Fibroblast of lung (primary cell): ENCODE measurements at places on chromosomes 6 and 20. TPM values are rescaled to one million over a fixed set of nuclear protein-coding genes. Genes with fewer than 3 reads are reported as not detected.

DNA sequence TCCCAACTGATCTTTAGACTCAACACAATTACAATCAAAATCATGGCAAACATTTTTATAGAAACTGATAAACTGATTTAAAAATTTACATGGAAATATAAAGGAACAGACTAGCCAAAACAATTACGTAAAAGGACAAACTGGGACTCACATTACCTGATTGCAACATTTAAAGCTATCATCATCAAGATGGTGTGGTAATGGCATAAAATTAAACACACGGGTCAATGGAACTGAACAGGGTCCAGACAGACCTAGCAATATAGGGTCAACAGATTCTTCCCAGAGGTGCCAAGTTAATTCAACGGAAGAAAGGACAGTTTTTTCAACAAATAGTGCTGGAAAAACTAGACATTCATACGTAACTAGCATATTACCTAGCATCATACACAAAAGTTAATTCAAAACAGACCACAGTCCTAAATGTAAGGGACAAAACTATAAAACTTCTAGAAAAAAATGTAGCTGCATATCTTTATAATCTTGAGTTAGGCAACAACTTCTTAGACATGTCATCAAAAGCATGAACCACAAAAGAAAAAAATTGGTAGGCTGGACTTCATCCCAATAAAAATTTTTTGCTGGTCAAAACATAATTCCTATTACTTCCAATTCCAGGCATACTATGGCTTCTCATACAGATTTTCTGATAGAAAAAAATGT, 147.4 kb upstream of the BEND6 start:
- peaks cover 26% of the 10 kb centered on the region for H3K4me1 ChIP-seq
- peak; percentile 37 for DNase-seq
- H3K36me3 ChIP-seq: no peaks in the 10 kb centered on the region
- H3K27ac ChIP-seq: no peak overlapping the region

- DNase-seq: no peak
- no peaks in the 10 kb centered on the region for H3K36me3 ChIP-seq
- H3K27me3 ChIP-seq: peaks cover 3% of the 10 kb centered on the region
- no peak overlapping the region for H3K27ac ChIP-seq
Measured at GRCh38 chr6:100415768-100416167, 49.0 kb downstream of the SIM1 start.

- H3K4me3 ChIP-seq: no peak overlapping the region
- DNase-seq: no peak
- no peak overlapping the region for H3K27ac ChIP-seq
Measured at GRCh38 chr20:8213270-8213669, 81.2 kb downstream of the PLCB1 start.

Gene KLHDC3
- total RNA-seq: 54.5 and 72.2 TPM in 2 replicates

DNA sequence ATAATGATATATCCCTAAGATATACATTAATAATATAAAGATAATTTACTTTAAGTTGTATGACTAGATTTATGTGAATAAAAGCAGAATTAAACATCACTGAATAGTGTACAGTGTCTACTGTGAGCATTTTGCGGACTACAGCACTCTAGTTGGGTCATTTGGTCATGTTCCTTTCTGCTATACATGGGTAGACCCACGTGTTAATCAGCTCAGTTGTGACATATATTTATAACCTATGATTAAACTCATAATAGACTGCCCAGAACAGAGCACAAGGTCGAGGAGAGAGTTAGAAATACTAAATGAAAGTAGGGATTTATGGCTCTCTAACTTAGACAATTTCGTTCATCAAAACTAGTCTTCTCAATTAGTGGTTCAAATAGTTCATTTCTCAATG, 852.7 kb downstream of the EPHA7 start:
- H3K27ac ChIP-seq: no peak overlapping the region
- H3K4me1 ChIP-seq: no peaks in the 10 kb centered on the region
- no peaks in the 10 kb centered on the region for H3K36me3 ChIP-seq
- no peak overlapping the region for H3K4me3 ChIP-seq
- H3K27me3 ChIP-seq: no peaks in the 10 kb centered on the region

DNA sequence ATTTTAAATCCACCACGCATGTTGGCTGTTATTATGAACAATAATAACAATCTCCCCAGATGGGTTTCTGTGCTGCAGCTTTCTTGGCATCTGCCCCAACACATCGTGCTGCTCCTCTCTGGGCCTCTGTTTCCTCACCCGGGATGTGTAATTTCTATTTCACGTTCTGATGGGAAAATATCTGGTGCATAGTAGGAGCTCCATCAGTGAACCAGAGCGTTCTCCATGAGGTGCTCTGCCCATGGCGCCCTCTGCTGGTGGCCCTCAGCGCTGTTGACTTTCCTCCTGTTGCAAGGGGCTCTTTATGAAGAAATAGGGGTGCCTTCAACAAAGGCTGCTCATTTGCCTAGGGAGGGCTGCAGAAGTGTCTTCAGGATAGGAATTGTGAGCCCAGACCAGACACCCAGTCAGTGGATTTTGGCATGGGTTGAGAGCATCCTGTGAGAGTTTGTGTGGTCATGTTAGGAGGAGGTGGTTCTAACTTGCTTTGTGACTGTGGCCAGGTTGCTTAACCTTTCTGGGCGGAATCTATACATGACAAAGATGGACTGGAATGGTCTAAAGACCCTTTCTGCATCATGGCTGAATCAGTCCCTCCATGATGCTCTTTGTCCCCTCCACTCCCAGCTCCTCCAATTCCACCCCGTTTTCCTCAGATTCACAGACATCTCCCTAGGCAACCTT, 8.1 kb downstream of the SCRT2 start:
- no peaks in the 10 kb centered on the region for H3K36me3 ChIP-seq
- no peak overlapping the region for H3K4me3 ChIP-seq
- H3K27ac ChIP-seq: no peak overlapping the region
- DNase-seq: peak; percentile 45
- peaks cover 62% of the 10 kb centered on the region for H3K27me3 ChIP-seq

DNA sequence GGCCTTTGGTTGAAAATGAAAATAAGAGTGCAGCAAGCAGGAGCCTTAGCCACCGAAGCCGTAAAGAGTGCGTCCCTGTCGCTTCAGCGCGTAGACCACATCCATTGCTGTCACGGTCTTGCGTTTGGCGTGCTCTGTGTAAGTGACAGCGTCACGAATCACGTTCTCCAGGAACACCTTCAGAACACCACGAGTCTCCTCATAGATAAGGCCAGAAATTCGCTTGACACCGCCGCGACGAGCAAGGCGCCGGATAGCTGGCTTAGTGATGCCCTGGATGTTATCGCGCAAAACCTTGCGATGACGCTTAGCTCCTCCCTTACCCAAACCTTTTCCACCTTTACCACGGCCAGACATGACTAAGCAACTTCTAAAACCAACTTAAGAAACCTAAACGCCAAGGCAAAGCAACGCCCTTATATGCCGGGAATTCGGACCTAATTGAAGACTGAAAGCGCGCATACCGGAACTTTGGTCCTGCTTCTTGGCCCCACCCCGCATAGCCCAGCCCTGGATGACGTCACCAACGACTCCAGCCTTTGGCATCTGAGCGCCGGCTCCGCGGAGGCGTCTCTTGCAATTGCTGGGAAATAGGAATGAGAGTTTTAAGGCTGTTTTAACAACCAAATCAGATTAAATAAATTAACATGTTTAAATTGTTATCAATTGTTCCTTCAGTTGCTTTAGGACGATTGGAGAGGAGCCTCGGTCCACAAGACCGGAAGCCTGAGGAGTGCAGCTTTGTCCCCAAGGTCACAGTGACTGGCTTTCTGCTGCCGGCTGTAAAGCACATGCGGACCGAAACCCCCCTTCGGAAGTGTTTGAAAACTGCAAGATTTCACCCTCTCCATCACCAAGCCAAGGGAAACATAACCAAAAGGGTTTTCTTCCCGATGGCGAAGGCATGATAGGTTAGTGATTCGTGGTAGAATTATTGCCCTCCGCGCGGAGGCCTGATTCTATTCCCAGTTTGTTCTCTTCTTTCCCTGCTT, 79.6 kb upstream of the BTN3A2 start:
- no peaks in the 10 kb centered on the region for H3K4me1 ChIP-seq
- no peaks in the 10 kb centered on the region for H3K27me3 ChIP-seq
- H3K27ac ChIP-seq: peak overlapping the region; percentile 97
- peak overlapping the region; percentile 60 for H3K4me3 ChIP-seq

DNA sequence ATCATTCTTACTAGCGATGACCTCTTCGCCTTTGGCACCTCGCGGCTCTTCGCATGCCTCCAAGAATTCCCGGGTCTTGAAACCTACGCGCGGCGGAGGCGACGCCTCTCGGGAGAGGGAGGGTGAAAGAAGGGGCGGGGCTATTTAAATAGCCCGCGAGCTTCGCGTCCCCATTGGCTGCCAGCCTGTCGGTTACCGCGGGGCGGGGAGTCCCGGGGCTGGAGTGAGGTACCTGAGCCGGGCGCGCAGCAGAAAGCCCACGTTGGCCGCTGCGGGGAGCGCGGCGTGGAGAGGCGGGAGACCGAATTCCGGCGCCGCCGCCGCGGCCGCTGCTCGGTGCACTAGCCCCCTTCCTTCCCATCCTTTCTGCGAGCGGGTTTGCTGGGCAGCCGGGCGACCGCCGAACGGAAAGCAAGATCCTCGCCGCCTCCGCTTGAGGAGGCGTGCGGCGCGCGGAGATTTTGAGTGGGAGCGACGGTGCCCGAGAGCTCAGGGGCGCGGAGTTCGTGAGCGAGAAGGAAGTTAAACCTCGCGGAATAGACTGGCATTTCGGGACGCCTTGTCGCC, at the start of gene BMP6:
TSS of gene BMP6 (plus strand) at position 251 of the 567 bp plus-strand sequence. CDS start 857 bp downstream, outside the sequence.
- H3K27ac ChIP-seq: no peak within 1 kb of the TSS
- H3K4me3 ChIP-seq: peak within 1 kb of the TSS; percentile 49
- peaks cover 34% of the 10 kb centered on the region for H3K27me3 ChIP-seq
- peaks cover 8% of the 10 kb centered on the region for H3K4me1 ChIP-seq
- DNase-seq: peak; percentile 85

Gene BCKDHB
- total RNA-seq: 6.2 and 8.3 TPM in 2 replicates

DNA sequence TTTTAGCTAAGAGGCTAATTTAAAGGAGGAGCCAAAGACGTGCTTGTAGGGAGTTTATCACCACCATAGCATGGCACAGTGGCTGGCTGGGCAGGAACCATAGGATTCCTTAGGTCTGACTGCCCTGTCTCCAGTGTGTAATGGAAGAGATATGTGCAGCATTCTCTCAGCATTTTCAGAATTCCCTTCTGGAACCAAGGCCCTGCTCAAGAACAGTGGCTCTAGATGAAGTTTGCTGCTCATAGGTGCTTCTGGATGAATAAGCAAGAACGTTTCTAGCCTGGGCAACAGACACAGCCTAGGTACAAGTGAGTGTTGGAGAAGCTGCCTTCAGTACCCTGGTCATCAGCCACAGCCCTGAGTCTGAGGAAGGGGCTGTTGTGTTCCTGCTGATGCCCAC, 69.1 kb downstream of the LCA5 start:
- no peaks in the 10 kb centered on the region for H3K27me3 ChIP-seq
- H3K27ac ChIP-seq: no peak overlapping the region
- no peaks in the 10 kb centered on the region for H3K4me1 ChIP-seq
- no peak overlapping the region for H3K4me3 ChIP-seq
- DNase-seq: peak; percentile 75

GRCh38 chr6:169661391-169661756, 40.5 kb downstream of the WDR27 start:
- DNase-seq: no peak
- peaks cover 5% of the 10 kb centered on the region for H3K36me3 ChIP-seq
- no peak overlapping the region for H3K27ac ChIP-seq
- H3K27me3 ChIP-seq: no peaks in the 10 kb centered on the region
- H3K4me1 ChIP-seq: no peaks in the 10 kb centered on the region

Gene GPX5
- total RNA-seq: not detected in 2 replicates
